ENCODE measurements at places on chromosomes 4 and X.

DNA sequence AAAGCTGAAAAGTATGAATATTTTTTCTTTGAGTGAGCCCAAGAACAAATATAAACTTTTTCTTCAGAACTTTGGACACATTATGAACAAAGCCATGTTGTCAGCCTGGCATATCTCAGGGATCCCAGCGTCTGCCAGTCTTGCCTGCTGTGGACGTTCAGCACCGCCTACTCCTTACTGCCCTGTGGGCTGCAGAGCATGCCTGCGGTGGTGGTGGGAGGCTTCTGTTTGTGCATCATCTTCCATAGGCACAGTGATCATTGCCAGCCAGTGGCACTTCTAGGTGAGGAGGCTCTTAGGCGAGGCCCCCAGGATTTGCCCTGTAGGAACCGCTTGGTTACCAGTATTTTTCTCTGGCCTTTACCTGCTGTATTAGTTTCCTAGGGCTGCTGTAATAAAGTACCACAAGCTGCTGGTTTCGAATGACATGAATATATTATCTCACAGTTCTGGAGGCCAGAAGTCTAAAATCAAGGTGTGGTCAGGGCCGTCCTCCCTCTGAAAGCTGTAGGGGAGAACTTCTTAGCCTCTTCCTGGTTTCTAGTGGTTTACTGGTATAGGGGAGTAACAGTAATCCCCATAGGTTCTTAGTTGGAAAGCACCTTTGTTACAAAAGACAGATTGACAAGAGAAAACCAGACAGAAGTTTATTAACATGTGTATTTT is 15.4 kb downstream of the ANXA3 start:
- no peak for DNase-seq

- DNase-seq: no peak
Measured at GRCh38 chr4:56650262-56651055, 30.6 kb downstream of the HOPX start.

- DNase-seq: no peak
Measured at GRCh38 chr4:145805490-145805889, 125.5 kb downstream of the C4orf51 start.

- no peak for DNase-seq
Measured at GRCh38 chr4:77152421-77152820, 4.6 kb upstream of the CCNG2 start.

GRCh38 chrX:44011506-44011905 is 38.3 kb upstream of the NDP start:
- no peak for DNase-seq

DNA sequence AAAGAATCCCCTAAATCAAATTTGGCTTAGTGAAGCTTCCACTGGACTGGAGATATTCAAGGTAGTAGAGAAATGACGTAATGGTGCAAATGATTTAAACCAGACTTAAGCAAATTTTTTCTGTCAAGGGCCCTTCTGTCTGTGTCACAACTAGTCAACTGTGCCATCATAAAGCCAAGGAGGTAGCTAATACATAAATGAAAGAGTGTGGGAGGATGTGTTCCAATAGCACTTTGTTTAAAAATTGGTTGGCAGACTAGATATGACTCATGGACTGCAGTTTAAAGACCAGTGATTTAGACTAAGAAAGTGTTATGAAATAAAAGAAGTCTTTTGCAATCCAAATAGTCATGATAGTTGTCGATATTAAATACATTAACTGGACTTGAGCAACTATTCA is 24.3 kb upstream of the TEX13C start:
- DNase-seq: no peak

GRCh38 chrX:75781611-75782010 is 3.4 kb downstream of the MAGEE2 start:
- DNase-seq: no peak

DNA sequence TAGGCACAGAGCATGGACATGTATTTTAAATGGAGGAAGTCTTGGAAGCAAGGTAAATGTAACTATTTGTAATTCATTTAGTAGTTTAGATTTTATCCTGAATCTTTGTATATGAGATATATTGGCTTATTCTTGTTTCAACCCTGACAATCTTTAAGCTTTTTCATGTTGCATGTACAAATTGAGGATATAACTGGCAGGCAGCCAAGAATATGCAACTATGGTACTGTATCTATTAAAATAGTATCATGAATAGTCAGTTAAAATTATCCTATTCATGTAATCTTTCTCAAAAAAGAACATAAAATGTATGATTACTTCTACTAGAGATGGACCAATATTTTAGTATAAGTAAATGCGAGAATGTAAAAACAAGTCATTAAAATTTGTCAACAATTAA is 1141.5 kb downstream of the PCDH18 start:
- DNase-seq: no peak
